ENCODE measurements at places on chromosomes 5 and 9.

GRCh38 chr9:115118879-115119218 is 892 bp upstream of the TNC start:
- DNase-seq: no peak

DNA sequence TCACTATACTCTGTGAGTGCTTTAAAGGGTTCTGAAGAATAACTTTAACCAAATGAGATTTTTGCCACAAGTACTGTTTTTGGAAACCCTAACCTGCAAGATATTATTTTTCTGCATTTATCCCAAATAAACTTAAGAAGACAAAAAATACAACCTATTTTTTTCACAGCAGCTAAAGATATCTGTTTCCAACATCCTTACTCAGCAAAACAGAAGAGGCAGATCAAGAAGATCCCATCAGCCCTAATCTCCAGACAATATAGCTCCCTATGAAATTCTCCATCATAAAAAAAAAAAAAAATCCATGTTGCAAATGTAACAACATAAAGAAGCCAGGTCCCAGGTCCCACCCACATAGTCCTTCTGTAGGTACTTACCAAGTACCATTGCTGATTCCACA is 7.6 kb downstream of the PCSK1 start:
- DNase-seq: no peak

DNA sequence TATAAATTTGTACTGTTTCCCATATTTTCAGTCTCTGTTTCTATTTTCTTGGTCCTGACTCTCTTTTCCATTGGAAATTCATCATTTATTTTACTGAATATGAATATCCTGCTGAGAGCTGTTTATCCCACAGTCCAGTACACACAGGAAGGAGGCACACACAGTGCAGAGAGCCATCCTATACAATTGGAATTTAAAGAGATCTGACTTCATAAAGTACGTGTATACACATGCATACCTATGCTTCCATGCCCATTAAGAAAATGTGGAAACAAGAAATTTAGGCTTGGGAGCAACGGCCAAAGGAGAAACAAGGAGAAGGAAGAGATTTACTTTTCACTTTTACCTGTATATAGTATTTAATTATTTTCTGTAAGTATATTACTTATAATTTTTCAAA is 99.2 kb downstream of the NFIB start:
- no peak for DNase-seq

GRCh38 chr9:117551171-117551570 is 136.3 kb upstream of the ASTN2 start:
- DNase-seq: no peak

- DNase-seq: no peak
These were observed 1.6 kb upstream of the PRDM6 start for GRCh38 chr5:123087173-123088030.

- DNase-seq: no peak
These were observed 146.9 kb downstream of the TENT4A start for GRCh38 chr5:6859951-6860638.

DNA sequence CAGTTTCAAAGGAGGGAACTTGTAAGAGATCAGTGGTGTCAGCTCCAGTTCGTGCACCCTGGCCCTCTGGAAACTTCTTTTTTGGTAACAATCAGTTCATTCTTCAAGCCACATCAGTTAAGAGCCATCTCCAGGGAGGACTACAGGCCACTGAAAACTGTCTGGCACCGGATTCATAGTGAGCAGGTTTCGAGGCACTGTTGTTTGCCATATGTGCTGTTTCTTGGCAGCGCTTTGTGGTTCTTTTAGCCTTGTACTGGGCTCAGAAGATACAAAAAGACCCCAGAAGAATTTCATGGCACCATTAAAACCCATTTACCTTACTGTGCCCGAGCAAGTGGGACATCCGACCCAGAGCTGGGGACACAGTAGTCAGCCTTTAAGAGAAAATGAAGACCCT is 68.5 kb downstream of the OTULIN start:
- no peak for DNase-seq
